ENCODE measurements at places on chromosomes 6 and 20. TPM values are rescaled to one million over a fixed set of nuclear protein-coding genes. Genes with fewer than 3 reads are reported as not detected.

The CST4 gene
- not detected for total RNA-seq

The TINAG gene
- total RNA-seq: not detected

The COL12A1 gene
- 9.0 TPM for total RNA-seq

The FERMT1 gene
- total RNA-seq: 7.0 TPM

The CGA gene
- not detected for total RNA-seq

The POLR1H gene
- total RNA-seq: 16.7 TPM

The PTPRT gene
- not detected for total RNA-seq

The RALGAPA2 gene
- total RNA-seq: 11.8 TPM

The DYNLRB1 gene
- 189 TPM for total RNA-seq

The CLDN20 gene
- total RNA-seq: not detected

The OXT gene
- not detected for total RNA-seq

The FAM184A gene
- 4.6 TPM for total RNA-seq

The ANKRD60 gene
- not detected for total RNA-seq

The IER3 gene
- total RNA-seq: 61.1 TPM

The HUS1B gene
- total RNA-seq: 1.2 TPM

The TRIM10 gene
- total RNA-seq: not detected

The LY6G6F gene
- total RNA-seq: not detected

The SLC17A2 gene
- total RNA-seq: not detected

The ELOVL4 gene
- total RNA-seq: 2.4 TPM
